D721Med (cell line): ENCODE measurements at places on chromosomes 3 and 15.

- no peak for DNase-seq
These were observed 23.4 kb downstream of the KIF7 start for GRCh38 chr15:89631902-89632264.

DNA sequence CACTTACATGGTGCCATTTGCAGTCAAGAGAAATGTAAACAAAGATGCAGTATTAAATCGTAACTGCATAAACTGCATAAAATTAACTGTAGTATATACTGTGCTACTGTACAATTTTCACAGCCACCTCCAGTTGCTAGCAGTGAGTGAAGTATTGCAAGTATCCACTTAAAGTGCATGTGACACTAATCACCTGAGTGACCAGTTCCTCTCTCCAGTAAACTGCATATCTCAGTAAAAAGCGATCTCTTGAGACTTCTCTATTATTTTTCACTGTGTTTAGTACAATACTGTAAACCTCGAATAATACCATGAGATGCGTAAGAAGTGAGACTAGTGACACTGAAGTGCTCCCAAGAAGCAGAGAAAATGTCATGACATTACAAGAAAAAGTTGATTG, 111.7 kb upstream of the PLXND1 start:
- DNase-seq, result no peak

DNA sequence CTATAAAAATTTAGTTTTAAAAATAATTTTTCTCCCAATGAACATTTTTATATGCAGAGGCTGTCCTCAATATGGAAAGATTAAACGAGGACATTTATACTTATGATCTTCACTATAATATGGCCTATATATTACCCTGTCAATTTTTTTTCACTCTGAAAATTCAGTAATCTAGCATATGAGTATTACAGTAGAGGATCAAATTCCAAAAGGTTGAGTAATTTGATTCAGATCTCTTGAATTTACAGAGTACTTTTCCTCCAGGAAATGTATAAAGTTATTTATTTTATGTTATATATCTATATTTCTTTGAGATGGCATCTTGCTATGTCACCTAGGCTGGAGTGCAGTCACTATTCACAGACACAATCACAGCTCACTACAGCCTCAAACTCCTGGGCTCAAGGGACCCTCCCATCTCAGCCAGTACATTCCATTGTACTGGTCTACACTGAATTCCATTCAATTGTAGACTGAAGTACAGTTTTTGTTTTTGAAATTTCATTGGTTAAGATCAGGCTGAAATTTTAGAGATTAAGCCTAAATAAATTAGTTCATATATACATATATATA, 16.3 kb upstream of the TRPM7 start:
- DNase-seq, result no peak

- DNase-seq, result no peak
These were observed 100.3 kb downstream of the MECOM start for GRCh38 chr3:169562988-169563774.

DNA sequence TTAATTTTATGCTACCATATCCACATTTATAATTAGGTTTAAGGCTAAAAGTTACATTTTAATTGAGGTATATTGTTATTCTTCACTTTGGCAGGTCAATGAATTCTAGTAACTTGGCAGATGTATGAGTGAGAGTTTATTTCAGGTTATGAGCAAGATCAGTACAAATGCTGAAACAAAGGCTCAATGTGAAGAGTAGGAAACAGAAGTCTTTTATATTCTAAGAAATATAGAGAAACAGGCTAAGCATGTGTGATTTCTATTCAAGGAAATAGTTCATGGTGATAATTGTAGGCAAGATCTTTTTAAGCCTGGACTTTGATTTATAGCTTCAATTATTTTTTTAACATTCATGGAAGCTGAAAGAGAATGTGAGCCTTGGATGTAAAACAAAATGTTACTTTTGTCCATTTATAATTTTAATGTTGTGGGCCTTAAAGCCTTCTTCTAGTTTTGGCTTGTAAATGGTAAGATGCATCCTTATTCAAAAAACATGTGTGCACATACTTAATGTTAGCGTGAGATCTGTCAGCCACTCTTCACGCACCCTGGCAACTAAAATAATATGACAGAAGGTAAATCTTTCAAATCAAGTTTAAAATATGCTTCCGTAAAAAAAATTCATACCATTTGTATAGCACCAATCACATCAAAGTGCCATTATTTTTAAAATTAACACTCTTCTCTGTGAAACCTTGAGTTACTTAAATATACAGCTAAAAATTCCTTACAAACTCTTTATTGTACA, 22.8 kb upstream of the OSTN start:
- no peak for DNase-seq

DNA sequence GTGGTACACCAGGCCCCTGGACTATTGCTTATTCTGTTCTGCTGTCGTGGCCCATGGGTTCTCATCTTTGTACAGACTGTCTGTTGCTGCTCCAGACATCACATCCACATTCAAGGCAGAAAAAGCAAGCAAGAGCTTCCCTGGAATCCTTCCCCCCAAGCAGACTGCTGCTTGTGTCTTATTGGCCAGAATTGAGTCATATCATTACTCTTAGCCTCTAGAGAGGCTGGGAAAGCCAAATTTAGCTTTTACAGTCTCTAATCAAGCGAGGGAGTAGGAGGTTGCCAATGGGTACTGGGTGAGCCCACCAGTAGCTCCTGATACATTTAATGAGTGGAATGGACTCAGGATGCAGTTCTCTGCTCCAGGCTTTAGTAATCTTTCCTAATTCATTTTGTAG, 39.4 kb downstream of the RAB6B start:
- DNase-seq, result no peak

DNA sequence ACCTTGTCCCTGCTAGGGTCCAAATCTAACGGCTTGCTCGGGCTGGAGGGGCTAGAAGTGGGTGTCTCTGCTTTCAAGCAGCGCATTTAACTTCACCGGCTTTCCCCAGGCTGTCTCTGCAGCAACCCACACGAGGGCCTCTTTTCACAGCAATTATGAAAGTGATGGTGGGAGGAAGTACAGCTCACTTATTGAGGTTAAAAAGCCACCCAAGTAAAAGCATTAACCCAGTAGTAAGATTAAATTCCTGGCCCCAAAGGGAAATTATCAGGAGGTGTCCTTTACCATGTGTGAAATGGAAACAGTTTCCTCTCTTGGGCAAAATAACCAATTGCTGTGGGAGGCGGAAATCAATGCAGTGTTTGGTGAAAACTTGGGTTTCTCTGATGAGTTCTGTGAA, 41.1 kb downstream of the NGRN start:
- no peak for DNase-seq

DNA sequence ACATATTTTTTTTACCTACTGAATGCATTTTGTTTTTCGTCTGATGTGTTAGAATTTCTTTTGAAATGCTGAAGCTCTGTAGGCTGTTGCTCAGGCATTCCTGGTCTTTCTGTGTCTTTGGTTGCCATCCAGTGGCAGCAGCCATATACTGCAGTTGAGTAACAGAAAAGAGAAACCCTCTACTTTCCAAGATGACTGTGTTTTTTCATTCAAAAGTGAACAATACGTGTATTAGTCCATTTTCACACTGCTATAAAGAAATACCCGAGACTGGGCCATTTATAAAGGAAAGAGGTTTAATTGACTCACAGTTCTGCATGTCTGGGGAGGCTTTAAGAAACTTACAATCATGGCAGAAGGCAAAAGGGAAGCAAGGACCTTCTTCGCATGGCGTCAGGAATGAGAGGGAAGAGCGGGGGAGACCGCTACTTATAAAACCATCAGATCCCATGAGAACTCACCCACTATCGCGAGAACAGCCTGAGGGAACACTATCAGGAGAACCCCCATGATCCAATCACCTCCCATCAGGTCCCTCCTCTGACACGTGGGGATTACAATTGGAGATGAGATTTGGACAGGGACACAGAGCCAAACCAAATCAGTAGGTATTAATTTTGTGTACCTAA, 4.7 kb upstream of the GOLGA8B start:
- no peak for DNase-seq

GRCh38 chr3:5226783-5227182, 39.3 kb downstream of the EDEM1 start:
- no peak for DNase-seq

DNA sequence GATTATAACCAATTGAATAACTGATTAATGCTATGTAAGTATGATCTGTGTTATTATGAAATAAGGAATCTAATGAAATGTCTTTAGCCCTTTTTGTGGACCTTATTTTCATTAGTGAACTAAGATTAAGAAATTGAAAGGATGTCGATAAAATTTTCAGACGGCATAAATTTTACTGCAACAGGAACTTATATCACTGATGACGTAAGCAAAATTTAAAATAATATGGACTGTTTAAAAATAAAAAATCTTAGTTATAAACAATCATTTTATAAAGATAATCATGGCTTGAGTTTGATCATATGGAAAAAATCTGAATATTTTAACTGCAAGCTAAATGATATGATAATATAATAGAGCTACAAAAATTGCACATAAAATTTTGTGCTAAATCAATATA, 112.7 kb downstream of the SPATA16 start:
- DNase-seq, result no peak

DNA sequence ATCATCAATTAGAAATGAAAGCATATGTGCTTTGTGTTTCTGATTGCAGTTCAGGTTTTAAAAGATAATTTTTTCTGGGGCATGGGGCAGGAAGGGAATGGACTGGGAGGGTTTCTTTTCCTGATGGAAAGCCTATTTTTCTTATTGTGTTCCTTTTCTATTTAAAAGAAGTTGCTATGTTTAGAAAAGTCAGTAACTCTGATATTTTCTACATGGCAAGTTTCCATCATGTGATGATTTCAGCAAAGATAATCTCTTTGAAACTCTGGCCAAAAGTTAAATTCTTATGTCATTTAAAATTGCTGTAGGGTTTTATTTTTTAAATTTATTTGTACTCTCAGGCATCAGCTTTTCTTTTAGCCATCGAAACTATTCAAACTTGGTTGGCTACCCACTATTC, 601.2 kb downstream of the FOXP1 start:
- no peak for DNase-seq

GRCh38 chr3:153284282-153284938, 122.4 kb downstream of the RAP2B start:
- DNase-seq, result no peak

DNA sequence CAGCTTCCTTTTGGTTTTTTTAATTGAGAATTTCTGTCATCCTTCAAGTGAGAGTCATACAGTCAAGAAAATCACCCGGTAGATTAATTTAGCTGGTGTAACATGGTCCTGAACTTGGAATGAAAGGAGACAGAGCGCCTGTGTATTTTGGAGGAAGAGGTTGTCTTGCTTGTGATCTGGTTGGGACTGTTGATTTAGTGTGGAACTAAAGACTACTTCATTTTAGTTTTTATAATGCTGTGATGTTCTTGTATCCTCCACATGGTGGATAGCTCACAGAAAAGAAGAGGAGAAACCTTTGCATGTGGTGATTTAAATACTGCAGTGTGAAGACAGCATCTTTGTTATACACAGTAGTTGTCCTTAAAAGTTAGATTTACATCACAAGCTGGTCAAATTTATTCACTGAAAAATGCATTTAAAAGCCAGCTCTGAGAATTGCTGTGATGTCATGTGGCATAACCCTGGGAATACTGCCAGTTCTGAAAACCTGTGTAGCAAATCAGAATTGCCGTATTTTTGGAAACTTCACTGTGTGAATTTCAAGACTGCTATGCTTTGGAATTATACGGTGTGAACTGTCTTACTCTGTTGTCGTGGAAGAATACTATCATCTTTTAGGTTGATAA, 268.5 kb downstream of the PTPRG start:
- DNase-seq, result no peak

DNA sequence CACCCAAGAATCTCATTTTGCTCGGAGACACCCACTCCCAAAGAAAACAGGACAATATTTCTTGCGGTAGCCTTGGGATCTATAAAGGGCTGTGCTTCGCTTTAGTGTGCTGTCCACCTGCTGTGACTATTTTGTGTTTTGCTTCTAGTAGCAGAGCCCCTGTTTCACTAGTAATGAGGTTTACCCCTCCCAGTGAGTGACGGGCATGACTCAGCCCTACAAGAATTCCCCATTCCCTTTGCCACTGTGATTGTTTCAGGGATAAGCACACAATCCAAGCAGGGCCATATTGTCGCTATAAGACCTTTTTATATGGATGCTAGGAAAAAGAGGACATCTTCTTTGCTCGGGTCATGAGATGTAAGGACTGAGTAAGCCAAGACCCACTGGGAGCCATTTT, 62.5 kb upstream of the FOXB1 start:
- DNase-seq, result no peak

DNA sequence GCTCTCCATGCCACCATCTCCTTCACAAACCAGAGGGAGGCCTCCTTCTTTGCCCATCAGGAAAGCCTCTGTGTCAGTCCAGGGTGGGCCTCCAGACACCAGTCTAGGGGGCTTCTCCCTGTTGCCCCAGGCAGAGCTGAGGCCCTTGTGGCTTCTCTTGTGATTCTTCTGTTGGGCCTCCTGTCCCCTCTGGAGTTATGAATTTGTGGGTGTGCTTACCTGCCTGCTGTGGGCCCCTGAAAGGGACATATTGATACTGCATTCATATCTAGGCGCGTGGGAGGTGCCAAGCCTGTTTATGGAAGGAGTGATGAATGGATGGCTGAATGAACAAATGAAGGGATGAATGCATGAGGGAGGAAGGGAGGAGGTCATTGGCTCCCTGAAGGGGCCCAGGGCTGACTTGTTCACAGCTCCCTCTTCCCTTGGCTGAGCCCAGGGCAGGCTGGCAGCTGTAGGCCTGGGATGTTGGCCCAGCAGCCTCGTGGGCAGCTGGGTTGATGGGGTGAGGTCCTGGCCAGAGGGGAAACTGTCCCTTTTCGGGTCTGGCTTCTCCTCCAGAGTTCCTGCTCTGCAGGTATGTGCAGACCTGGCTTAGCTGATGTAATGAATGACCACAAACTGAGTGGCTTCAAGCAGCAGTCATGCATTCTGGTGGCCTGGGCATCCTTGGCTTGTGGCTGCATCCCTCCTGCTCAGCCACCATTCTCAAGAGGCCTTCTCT, 195.4 kb downstream of the GOLGA6L6 start:
- no peak for DNase-seq

- DNase-seq, result no peak
These were observed 71.8 kb upstream of the NDN start for GRCh38 chr15:23758891-23759290.

DNA sequence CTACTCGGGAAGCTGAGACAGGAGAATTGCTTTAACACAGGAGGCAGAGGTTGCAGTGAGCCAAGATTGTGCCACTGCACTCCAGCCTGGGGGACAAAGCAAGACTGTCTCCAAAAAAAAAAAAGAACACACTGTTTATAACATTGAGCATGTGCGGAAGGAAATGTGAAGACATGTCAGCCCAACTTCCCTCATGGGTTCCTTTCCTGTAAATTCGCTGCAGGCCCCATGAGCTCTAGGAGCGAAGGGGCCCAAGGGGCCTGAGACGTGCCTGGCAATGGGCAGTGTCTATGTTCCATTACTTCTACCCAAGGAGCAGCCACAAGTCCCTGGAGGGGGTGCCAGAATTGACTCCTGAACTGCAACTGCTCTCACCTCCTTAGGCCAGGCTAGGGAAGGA, 3.2 kb downstream of the PFKFB4 start:
- DNase-seq, result no peak

DNA sequence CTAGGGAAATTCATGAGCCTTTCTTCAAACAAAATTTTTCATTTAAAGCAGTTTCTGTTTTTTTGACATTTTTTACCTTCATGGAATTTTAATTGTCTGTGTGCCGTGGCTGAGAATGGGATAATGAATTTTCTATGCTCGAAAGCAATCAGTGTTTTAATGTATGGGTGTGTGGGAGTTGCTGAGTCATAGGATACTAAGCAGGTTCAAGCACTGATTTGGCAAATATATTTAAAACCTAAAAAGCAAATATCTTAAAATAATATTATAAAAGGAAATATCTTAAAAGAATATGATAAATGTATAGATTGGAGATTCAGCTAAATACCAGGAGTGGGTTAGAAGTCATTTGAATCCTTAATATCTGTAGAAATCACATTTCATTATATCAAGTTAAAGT, 173.6 kb upstream of the LRRFIP2 start:
- DNase-seq, result no peak

- DNase-seq, result no peak
These were observed 307.9 kb downstream of the CLSTN2 start for GRCh38 chr3:140242818-140243276.
